Activated T-cell treated with anti-CD3 and anti-CD28 coated beads for 4 hours (primary cell): ENCODE measurements at places on chromosomes 3 and 15.

GRCh38 chr3:58679446-58679845 is 12.9 kb upstream of the FAM3D start:
- DNase-seq, result no peak

GRCh38 chr3:43024181-43024885 is 45.2 kb downstream of the GASK1A start:
- no peak for DNase-seq

DNA sequence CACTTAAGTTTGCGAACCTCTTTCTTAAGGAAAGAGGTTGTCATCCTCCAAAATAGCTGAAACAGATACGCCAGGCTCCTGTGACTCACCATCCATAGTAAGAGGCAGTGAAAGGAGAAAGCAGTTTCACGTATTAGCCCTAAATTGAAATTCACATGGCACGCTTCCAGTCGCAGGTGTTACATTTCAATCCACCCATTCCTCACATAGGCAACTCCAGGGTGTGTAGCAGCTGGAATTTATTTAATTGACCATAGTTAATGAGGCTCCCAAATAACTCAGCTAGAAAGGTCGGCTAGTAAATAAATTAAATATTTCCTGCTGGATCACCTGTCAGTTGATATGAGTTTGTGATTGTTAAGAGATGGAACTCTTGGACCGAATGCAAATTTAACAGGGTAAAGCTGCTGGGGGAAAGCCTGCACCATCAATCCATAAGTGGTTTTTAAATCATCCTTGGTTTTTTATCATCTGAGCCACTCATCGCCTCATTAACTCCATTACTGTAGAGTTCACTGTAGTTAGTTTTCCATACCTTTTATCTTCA is 19.6 kb downstream of the NSUN3 start:
- DNase-seq, result no peak

DNA sequence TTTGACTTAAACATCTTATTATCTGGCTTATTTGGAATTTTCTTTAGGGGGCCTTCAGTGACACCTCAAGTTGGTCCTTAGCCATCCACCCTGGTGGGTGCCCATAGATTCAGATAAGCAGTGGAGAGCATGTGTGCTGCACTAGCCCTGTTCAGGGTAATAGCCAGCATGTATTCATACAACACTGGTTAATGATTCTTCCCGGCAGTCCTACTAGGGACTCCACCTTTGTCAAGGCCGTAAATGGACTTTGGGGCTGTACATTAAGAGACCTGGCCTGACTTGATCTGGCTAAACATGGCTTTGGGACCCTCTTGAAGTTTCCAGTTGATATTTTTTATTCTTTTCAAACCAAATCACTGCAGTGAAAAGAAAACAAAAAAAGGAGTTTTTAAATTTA is 125.8 kb downstream of the PTPRG start:
- no peak for DNase-seq

DNA sequence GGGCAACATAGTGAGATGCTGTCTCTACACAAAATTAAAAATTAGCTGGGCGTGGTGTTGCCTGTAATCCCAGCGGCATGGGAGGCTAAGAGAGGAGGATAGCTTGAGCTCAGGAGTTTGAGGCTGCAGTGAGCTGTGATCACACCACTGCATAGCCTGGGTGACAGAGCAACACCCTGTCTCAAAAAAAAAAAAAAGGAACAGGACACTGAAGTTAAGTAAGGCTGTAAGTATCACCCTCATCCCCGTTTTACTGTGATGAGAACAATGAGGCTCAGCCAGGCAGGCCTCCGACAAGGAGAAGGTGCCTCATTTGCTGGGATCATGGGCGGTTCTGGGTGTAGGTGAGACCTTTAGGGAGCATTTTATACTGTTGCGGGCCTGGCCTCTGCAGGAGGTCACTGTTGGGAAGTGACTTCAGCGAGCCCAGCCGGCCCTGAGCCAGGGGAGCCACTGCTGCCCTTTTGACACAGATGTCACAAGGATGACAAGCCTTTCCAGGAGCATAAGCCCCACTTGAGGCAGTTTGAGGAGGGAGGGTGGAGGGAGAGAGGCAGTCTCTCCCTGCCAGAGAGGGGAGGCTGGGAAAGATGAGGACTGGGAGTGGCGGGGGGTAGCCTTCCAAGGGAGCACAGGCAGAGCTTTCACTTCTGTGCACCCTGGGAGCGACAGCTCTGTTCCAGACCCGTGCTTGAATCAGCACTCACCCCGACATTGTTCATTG is 30.8 kb downstream of the IRAK2 start:
- no peak for DNase-seq

DNA sequence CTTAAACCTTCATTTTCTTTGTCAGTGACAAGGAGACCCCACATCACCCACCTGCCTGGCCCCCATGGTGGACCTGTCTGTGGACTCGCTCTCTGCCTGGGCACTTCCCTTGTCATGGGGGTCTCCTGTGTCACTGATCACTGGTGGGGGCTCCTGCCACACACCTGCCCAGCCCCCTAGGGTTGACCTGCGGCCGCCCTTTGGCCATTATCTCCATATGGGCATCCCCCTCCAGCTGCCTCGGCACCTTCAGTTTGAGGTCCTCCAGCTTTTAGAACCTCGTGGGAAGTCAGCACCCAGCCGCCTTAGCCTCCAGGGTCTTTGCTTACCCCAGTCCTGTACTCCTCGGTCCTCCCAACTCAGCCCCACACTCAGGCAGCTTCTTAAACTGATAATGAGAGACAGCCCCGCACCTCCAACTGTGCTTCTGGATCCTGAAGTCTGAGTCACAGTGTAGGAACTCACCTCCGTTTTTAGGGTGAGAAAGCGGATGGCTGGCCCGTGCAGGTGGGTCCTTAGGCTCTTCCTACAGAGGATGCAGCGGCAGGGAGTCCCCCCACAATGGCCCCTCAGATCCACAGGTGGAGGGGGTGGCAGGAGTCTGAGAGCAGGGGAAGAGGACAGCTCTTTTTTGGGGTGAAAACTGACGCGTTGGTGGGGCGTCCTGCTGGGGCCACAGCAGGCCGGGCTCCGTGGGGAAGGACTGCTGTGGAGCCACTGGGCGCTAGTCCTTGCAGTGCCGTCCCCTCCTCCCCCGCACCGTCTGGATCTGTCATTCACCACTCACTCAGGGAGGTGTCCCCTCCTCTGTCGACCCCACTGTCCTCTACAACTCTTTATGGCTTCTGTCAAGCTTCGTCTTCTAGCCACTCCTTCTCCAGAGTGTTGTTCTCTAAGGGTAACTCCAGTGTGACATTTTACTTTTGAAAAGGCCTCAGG is 8.7 kb upstream of the PRR23E start:
- no peak for DNase-seq

DNA sequence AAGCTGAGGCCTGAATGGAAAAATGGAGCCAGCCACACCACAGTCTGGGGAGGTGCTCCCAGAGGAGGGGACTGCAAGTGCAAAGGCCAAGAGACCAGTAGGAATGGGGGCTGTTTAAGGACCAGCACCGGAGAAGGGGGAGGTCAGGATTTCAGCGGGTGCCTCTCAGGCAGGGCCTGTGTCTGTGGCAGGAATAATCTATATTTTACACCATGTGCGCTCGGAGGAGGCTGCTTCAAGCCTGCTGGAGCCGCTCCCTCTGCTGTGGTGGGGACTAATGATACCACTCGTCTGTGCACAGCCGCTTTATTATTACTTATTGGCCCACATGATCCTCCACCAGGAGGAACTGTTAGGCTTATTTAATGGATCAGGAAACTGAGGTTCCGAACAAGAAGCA is 45.3 kb downstream of the TPRA1 start:
- DNase-seq, result no peak

DNA sequence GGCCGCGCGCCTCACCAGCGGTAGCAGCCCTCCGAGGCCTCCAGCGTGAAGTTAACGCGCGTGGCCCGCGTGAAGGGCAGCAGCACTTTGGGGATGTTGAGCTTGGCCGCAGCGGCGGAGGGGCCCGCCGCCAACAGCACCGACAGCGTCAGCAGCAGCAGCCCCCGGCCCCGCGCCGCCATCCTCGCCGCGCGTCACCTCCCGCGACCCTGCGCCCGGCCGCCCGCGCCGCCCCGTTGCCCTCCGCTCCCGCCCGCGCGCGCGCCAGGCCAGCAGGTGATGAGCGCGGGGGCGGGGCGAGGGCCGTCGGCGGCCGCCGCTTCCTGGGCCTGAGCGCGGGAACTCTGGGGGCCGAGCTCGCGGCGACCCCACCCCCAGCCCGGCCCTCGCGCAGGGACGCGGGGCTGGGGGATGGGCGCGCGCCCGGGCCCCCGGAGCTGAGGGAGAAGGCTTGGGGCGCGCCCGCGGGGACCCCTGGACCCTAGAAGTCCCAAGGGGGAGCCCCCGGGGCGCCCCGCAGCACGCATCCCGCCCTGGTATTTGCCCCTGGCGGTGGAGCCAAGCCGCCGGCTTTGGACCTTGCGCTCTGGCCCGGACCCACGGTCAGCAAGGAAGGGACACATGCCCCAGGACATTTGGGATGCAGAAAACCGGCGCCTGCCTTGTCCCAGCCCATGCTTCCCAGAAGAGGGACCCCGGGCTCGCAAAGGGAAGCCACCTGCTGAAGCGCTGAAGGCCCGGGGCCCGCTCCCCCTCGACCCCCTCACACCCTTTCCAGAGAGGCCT is at the start of gene NUP210:
TSS of gene NUP210 (minus strand) at position 278 of the 786 bp plus-strand sequence. CDS start at position 182, 96 bp downstream.
- peak; percentile 18 for DNase-seq

DNA sequence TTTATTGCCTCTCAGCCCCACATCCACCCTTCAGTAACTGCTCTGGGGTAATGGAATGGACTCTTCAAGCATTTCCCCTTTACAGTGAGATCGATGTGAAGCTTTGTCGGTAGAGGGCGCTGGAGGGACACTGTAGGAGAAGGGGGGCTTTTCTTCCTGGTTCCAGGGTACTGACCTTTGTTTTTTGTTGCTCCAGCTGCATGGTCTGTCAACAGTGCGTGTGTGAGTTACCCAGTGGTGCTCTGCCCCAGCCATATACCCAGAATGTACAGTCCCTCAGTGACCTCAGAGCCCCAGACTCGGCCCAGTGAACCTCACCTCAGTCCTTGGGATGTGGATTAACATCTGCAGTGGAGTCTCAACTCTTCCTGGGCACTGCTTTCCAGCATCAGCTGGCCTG is 180.3 kb upstream of the TSC22D2 start:
- no peak for DNase-seq

GRCh38 chr15:67091071-67091979 is 25.9 kb downstream of the SMAD3 start:
- peak; percentile 37 for DNase-seq

GRCh38 chr3:74523811-74524210 is 90.6 kb downstream of the CNTN3 start:
- DNase-seq, result no peak

- no peak for DNase-seq
Measured at GRCh38 chr3:149450281-149450680, 24.2 kb upstream of the TM4SF4 start.
